NK-92 treated with Interleukin-12 subunit alpha and Interleukin-12 subunit beta, amount 100 ng/mL, for 24 hours (cell line): ENCODE measurements at places on chromosomes 5 and 9.

GRCh38 chr9:38318759-38319495, 73.6 kb upstream of the ALDH1B1 start:
- no peak for DNase-seq

DNA sequence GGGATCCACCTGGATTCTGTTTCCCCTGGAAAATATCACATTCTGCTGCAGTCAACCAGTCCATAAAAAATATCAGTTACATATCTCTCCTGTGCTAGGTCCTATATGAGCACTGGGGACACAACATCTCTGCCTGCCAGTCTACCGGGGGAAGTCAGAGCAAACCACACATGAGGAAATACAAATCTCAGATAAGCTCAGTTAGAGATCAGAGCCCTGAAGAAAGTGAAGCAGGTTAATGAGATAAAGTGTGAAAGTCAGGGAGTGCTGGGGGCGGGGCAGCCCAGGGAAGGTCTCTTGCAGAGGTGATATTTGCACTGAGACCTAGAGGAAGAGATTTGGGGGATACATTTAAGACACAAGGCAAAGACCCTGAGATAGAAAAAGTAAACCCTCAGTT, 67.8 kb upstream of the SLC1A1 start:
- no peak for DNase-seq

- no peak for DNase-seq
These were observed 4.8 kb downstream of the GFPT2 start for GRCh38 chr5:180348336-180348735.

- no peak for DNase-seq
These were observed 244.6 kb downstream of the DMRT2 start for GRCh38 chr9:1294641-1295258.

- DNase-seq = no peak
These were observed 43.0 kb downstream of the LRSAM1 start for GRCh38 chr9:127494304-127494702.

DNA sequence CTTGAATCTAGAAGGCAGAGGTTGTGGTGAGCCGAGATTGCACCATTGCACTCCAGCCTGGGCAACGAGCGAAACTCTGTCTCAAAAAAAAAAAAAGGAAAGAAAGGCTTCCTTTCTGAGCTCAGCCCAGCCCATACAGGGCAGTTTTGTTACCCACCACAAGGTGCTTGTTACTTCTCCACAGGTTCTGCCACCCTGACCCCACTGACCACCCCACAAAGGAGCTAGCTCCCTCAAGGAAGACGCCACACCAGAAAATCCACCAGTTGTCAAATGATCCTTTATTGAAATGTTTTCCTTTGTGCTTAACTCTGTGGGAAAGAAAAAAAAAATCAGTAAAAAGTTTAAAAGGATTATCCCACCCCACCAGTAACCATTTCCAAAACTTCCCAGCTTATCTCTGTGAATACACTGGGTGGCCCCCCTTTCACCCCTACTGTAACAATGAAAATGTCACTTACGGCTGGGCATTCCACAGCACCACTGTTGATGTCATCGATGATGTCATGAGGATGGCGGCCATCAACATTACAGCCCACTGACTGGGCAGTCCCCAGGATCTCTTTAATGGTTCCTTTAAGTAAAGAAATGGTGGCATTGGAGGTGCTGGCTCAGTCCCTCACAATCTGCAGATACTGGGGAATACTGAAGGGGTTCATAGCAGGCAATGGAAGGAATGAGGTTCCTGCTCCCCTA, 3.6 kb downstream of the RPL12 start:
- no peak for DNase-seq

DNA sequence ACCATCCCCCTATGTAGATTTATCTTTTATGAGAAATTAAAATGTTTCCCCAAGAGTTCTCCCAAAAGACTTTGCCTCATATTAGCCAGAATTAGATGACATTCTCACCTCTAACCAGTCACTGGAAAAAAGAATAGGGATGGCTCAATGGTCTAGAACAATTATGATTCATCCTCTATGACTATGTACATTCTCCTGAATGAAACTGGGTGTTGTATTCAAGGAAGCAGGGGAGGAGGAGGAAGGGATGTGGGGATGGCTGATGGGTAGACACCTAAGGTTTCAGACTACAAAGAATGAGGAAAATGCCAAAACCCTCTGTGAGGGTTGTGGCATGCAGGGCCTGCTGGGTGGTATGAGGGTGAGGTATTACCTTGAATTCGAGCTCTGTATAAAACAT, 49.5 kb upstream of the BRINP1 start:
- DNase-seq = no peak

DNA sequence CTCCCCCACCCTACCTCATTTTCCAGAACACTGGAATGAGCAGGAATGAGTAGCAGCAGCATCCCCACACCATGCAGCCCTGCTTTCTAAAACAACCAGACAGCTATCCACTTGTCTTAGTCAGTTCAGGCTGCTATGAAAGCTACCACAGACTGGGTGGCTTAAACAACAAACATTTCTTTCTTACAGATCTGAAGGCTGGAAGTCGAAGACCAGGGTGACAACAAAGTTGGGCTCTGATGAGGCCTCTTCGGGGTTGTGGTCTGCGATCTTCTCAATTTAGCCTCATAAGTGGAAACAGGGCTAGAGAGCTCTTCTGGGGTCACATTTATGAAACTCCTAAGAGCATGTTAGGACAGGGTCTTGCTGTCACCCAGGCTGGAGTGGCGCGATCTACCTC, 38.9 kb downstream of the LPAR1 start:
- DNase-seq = no peak

DNA sequence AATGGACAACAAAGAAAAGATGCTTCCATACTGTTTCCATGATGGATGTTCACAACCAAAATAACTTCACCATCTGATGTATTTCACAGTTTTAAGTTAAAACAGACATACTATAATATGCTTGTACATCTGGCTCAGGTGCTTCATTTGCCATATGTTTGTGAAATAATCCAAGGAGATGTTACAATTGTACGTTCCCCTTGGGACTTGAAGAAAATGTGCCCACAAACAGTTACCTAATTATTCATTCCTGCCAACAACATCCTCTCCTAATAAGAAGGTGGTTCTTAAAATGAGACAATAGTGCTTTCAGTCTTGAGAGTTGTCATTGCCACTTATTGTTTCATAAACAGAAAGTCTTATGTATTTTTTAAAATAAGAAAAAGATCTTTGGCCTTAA, 33.1 kb upstream of the SMARCA2 start:
- no peak for DNase-seq

DNA sequence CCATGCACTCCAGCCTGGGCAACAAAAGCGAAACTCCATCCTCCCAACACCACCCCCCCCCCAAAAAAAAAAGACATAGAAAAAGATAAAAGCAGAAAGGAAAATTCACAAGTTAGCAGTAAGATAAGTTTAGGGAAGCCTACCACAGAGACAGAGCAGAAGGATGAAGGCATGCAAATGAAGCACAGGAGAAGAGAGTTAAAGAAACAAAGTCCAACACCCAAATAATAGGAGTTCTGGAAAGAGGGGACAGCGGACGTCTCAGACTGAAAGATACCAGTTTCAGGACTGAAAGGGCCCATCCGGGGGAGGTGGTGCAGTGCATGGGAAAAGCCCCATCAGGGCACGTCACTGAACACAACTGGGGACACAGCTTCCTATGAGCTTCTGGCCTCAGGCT, 54.3 kb downstream of the OTULIN start:
- DNase-seq = no peak

DNA sequence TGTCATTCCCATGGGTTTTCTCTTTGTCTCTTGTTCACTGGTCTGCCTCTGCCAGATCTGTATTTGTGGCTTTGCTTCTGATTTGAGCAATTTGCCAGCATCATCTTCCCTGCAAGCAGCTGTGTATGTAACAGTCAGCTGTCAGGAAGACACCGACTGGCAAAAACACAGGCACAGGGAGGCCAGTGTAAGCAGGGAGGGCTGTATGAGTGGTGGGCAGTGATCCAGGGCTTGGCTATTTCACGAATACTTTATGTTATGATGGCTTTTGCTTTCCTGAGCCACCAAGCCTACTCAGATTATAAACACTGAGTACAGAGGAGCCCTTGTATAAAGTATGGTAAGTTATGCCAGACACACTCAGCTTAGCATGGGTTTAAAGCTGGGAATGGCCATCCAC, 11.6 kb downstream of the BNIP1 start:
- DNase-seq = no peak

- DNase-seq = no peak
These were observed at the start of gene MARVELD2 for GRCh38 chr5:69414885-69415583. MARVELD2 (plus strand) TSS chr5:69415116; CDS start chr5:69419386, 4,270 bp downstream.
